GM23248 (cell line): ENCODE measurements at places on chromosomes 4 and X. TPM values are rescaled to one million over a fixed set of nuclear protein-coding genes. Genes with fewer than 3 reads are reported as not detected.
A peak's percentile ranks its signal among the peaks of the same experiment; 100 is the strongest.

Gene EREG
- total RNA-seq = 4.2 and 4.4 TPM in 2 replicates

Gene REELD1
- not detected in 2 replicates for total RNA-seq

Gene LRP2BP
- 0.13 TPM in 1 of 2 replicates, not detected in the other for total RNA-seq

Gene PAGE1
- not detected in 2 replicates for total RNA-seq

Gene SPANXA1
- not detected in 2 replicates for total RNA-seq

- DNase-seq = peak; percentile 16
Observed at GRCh38 chr4:95548738-95549245, at the start of gene UNC5C. Gene UNC5C (minus strand): TSS chr4:95548973.

DNA sequence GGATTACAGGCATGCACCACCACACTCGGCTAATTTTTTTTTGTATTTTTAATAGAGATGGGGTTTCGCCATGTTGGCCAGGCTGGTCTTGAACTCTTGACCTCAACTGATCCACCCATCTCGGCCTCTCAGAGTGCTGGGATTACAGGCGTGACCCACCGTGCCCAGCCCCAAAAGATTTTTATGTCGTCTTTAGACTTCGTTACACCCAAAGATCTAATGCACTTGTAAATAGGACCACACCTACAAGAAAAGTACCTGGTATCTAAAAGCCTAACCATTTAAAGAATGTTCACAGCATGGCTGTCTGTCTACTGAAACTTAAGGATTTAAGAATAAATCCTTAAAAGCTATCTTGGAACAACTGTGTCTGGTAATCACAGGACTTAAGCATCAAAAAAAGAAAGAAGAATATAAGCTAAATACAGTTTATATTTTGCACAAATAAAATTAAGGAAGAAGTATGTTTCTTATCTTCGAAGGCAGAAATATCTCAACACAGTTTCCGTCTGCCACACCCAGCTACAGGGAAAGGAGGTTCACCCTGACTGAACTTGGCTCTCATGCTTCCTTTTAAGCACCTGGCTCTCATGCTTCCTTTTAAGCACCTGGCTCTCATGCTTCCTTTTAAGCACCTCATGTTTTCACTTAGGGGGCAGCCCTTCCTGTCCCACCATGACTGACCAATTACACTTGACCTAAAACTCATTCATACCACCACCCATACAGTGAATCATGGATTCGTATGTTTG, 92.0 kb upstream of the STS start:
- no peak for DNase-seq

- DNase-seq = peak; percentile 72
Observed at GRCh38 chrX:110915111-110915510, 119.5 kb upstream of the CHRDL1 start.

DNA sequence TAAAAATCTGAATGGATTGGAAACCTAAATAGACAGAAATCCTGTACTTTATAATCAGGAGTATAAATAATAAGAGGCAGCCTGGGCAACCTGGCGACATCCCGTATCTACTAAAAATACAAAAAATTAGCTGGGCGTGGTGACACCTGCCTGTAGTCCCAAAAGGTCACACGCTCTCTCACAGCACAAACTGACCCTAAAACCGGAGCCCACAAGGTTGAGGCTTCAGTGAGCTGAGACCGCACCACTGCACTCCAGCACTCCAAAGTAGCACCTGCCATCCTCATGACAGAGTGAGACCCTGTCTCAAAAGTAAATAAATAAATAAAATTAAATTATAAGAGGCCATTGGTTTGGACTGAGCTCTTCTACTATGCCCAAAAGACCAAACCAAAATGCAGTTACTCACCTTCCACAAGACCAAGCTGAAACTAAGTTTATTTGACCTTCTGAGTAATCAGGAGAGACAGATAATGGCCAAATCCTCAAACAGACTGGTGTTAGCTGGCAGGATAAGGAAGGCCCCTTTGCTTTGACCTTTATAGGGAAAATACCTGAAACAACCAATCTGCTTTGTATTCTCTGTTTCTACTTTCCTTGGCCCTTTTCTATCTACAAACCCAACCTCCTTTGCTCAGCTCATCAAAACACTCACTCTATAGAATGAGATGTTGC, 3.2 kb upstream of the GRSF1 start:
- DNase-seq = no peak

GRCh38 chrX:46260499-46260898, 284.7 kb downstream of the ZNF674 start:
- DNase-seq = no peak
